NCI-H1105 (cell line): ENCODE measurements at places on chromosomes 1 and 21.

- peak; percentile 44 for DNase-seq
Measured at GRCh38 chr21:18041012-18041411, 203.6 kb upstream of the CHODL start.

GRCh38 chr1:224216382-224216781, 33.3 kb downstream of the DEGS1 start:
- no peak for DNase-seq

DNA sequence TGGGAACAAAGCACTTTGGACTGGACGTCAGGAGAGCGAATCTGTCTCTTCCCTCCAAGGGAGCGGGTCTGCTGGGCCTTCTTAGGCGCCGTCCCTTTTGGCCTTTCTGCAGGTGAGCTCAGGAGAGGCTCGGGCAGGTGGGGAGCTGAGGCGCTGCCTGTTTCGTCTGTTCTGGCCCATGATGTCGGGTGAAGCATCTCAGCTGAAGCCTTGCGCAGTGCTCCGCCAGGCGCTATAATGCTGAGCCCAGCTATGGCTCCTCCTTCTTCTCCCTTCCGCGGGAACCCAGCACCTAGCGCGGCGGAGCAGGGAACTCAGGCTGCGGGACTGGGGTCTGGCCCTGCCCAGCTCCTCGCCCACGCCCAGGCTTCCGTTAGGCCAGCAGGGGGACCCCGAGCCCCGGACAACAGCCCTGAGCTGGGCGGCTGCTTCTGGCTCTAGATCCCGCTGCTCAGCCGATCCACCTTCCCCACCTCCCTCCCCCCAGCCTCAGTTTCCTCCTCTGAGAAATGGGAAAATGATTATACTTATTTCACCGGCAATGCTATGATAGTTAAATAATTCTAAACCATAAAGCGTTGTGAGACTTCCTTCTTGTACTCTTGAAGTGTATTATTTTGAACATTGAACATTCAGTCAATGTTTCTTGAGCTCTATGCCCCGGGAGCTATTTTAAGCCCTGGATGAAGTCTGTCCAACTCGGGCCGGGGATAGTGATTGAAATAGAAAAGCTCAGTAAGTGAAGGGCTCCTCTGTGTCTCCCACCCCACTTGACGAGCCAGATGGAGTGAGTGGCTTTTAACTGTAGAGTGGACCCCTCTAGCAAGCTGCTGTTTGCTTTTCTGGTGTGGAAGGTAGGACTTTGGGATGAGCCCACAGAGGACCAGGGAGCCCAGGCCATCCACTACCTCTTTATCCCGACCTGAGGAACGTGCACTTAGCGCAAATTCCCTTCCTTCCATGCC, 9.6 kb upstream of the ADORA1 start:
- no peak for DNase-seq

DNA sequence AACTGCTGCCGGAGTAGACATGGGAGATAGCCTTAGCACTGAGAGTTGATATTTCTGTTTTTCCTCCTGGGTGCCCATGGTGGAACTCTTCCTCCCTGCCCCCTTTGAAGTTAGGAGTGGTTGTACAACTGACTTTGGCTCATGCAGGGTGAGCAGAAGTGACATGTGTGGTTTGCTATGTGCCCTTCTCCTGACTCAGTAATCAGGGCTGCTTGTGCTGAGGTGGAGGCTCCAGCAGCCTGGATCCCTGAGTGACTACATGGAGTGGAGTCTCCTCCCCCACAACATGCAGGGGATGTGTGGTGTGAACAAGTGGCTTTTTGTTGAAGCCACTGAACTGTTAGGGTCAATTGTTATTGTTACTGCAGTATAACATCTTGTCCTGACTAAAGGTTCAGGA, 261.6 kb downstream of the CAMTA1 start:
- no peak for DNase-seq

- DNase-seq = no peak
Measured at GRCh38 chr1:214289574-214290272, 8.8 kb downstream of the SMYD2 start.

DNA sequence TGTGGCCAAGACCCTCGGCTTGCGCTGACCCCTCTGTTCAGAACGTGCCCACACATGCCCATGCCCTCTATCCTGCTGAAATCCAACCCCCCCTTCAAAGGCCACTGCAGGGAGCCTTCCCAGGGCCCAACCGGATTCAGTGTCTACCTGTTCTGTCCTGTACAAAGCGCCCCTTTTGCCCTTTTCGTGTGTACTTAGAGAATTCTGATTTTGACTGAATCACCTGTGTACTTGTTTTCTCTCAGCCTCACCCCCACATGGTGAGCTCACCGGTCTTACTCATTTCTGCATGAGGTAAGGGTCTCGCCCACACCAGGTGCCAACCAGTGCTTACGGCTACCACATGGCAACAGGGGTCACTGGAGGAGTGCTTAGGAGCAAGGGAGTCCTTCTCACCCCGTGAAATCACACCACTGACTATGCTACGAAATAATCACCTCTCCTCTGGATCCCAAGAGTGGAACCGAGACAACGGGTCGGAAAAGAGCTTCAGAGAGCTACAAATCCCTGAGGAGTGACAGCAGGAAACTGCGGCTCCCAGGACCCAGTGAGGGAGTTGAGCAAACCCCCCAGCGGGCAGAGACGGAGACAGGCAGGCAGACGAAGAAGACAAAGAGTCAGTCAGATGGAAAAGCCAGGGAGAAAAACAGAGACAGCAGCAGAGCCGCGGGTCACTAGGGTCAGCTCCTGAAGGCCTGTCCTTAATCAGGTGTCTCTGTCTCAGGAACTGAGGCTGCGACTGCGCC, 2.1 kb upstream of the S100A2 start:
- no peak for DNase-seq

DNA sequence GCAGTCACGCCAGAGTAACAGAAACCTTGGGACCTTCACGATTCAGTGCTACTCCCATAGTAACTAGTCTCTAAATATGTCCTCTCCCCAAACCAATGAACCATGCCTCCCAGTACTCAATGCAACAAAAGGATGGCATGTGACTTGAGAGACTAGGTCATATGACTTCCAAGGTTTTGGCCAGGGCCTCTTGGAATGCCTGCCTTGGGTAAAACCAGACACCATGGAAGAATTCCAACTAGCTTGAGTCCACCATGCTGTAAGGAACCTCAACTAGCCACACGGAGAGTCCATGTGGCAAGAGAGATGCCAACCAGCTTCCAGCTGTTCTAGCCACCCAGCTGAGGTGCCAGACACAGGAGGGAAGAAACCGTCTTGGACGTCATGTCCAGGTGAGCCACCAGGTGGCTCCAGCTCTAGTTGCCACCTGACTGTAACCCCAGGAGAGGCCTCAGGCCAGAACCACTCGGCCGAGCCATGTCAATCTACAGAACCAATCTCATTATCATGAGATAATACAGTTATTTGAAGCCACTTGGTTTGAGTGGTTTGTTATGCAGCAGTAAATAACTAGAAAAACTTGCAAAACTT, 115.0 kb downstream of the SYF2 start:
- no peak for DNase-seq

DNA sequence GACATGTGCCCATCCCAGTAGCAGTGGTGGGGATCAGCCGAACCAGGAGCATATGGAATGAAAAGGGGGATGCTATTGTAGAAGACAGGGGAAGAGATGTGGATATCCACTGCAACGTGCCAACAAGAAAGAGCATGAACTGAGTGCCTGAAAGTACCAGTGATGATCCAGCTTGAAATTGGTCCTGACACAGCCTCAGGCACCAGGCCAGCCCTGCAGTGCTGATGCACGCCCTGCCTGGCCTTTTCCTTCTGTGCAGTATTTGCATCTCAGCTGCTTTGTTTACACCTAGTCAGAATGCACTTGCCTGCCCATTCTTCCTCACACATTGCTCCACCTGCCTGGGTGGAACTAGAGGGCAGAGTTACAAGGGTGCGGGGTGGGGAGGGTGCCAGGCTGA, 50.3 kb upstream of the ARTN start:
- no peak for DNase-seq

GRCh38 chr1:7476861-7477547, 294.1 kb upstream of the VAMP3 start:
- DNase-seq = no peak

DNA sequence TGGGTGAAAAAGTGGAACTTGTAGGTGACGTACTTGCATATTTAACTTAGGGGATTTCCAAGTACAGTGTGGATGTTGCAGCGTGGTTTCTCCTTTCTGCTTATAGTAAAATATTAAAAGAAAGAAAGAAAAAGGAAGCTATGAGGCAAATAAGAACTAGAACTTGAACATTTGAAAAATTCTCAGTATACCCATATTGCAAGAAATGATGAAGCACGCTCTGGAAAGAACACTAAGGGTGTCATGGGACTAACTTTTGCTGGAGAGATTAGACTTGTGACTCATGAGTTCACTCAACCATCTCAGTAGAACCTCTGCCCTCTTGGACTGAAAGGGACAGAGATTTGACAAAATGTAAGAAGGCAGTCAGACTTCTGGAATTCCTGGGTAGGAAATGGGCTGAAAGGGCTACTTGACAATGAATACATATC, 704.5 kb upstream of the ADGRL4 start:
- no peak for DNase-seq

- DNase-seq = no peak
Measured at GRCh38 chr21:34907461-34908418, 141.4 kb downstream of the RUNX1 start.

DNA sequence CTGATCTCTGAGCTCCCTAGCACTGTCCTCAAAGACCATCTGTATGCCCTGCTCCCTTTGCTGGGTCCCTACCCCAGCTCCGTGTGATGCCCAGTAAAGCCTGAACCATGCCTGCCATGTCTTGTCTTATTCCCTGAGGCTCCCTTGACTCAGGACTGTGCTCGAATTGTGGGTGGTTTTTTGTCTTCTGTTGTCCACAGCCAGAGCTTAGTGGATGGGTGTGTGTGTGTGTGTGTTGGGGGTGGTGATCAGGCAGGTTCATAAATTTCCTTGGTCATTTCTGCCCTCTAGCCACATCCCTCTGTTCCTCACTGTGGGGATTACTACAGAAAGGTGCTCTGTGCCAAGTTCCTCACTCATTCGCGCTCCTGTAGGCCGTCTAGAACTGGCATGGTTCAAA, 5.7 kb downstream of the GSTM5 start:
- DNase-seq = no peak

- no peak for DNase-seq
Measured at GRCh38 chr1:93758842-93759515, 77.3 kb upstream of the BCAR3 start.

GRCh38 chr1:221415651-221416050, 326.2 kb downstream of the DUSP10 start:
- no peak for DNase-seq

DNA sequence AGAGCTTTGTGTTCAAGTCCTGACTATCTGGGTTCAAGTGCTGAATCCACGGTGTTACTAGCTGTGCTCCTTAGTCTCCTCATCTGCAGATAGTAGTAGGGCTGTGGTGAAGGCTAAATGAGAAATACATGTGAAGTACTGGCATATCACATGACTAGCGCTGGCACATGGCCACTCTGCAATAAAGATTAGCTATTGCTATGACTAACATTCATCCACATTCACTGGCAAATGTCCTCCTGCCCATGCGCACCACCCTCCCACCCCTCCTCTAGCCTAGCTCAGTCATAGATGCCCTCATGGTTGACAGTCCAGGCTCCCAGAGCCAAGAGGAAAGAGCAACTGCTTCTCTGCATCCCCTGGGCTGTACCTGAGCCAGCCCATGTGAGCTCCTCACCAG, 8.5 kb upstream of the COL8A2 start:
- DNase-seq = no peak

GRCh38 chr1:169508432-169509338, 22.9 kb upstream of the SLC19A2 start:
- DNase-seq = no peak

- DNase-seq = no peak
Measured at GRCh38 chr1:60035921-60036320, 37.6 kb downstream of the C1orf87 start.

GRCh38 chr1:221635305-221635704, 106.6 kb downstream of the DUSP10 start:
- no peak for DNase-seq

GRCh38 chr1:75099581-75099980, 34.6 kb upstream of the LHX8 start:
- no peak for DNase-seq
